ENCODE measurements at places on chromosomes 5 and 9.

DNA sequence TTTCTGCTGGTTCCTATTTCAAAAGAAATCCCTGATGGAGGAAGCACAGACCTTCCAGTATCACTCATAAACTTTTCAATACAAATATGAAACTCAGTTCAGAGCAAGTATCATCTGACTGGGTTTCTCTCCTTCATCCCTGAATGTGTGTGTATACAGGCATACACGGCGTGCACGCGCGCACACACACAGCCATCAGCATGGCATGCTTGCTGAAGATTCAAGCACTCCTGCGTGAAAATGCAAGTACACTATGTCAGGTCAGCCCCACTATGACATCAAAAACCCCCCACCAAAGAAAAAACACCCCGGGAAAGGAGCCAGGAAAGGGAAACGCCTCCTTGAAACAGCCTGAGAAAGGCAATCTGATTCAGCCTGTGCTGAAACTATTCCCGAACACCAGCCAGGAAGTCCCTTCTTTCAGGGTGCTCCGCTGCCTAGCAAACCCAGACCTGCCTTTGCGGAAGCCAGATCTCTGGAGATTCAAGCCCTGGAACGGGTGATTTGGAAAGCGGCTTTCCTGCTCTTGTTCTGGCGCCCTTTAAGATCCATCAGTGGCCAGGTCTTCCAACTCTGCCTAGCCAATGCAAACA, 831 bp downstream of the KLHL3 start:
- peak; percentile 60 for DNase-seq

GRCh38 chr5:31806561-31806960, 167.6 kb downstream of the PDZD2 start:
- no peak for DNase-seq

DNA sequence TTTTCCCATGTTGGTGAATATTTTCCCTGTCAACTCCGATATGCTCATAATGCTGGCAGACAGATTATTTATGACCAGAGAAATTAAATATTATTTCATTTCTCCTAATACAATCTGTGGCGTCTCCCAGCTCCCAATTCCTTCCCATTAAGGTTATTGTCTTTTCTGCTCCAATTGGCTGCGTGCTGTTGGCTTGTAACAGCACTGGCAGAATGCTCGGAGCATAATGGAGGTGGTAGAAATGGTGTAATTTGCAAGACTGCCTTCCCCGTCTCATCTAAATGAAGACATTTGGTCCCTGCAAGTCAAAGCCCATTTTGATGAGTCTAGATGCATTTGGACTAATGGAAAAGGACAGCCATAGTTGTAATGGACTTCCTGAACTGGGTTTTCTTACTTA, 601.7 kb downstream of the BRINP1 start:
- DNase-seq, result no peak

DNA sequence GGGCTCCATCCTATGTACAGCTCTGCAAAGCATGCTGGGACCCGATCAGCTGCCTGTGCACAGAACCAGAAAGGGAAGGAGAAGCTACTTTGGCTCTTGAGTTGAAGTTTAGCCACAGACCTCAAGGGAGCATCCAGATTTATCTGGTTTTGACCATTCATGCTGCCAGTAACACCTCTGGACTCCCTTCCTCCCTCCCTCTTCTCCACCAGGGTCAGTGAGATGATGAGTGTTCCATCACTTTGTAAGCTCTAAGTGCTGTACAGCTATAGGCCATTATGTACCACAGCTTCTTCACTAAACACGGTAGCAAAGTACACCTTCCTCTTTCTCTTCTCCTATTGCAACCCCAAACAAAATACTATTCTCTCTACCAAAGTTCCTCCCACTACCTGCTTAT, 77.9 kb downstream of the GLIS3 start:
- DNase-seq, result no peak

Data from dermis blood vessel endothelial cell (primary cell).